ENCODE measurements at places on chromosomes 11 and 22. TPM values are rescaled to one million over a fixed set of nuclear protein-coding genes. Genes with fewer than 3 reads are reported as not detected.

MUC6 gene
- 0.01 TPM for polyA plus RNA-seq

ANGPTL5 gene
- polyA plus RNA-seq, result 0.09 TPM

KCNJ1 gene
- 0.01 TPM for polyA plus RNA-seq

CSNK2A3 gene
- polyA plus RNA-seq, result 0.59 TPM

FXYD2 gene
- 1.9 TPM for polyA plus RNA-seq

RAG1 gene
- polyA plus RNA-seq, result 0.26 TPM

RASGRP2 gene
- 128 TPM for polyA plus RNA-seq
